ENCODE measurements at places on chromosomes 7 and 10.

- no peaks in the 10 kb centered on the region for H3K36me3 ChIP-seq
- peaks cover 13% of the 10 kb centered on the region for H3K4me1 ChIP-seq
- no peak overlapping the region for H3K27ac ChIP-seq
- H3K4me3 ChIP-seq, result no peak overlapping the region
- DNase-seq, result no peak
- no peaks in the 10 kb centered on the region for H3K27me3 ChIP-seq
These were observed 111.7 kb upstream of the GJD4 start for GRCh38 chr10:35493196-35494118.

- no peak overlapping the region for H3K27ac ChIP-seq
- H3K36me3 ChIP-seq, result no peaks in the 10 kb centered on the region
- H3K4me1 ChIP-seq, result no peaks in the 10 kb centered on the region
- H3K4me3 ChIP-seq, result no peak overlapping the region
- no peaks in the 10 kb centered on the region for H3K27me3 ChIP-seq
These were observed 25.2 kb downstream of the FAM241B start for GRCh38 chr10:69655124-69655867.

DNA sequence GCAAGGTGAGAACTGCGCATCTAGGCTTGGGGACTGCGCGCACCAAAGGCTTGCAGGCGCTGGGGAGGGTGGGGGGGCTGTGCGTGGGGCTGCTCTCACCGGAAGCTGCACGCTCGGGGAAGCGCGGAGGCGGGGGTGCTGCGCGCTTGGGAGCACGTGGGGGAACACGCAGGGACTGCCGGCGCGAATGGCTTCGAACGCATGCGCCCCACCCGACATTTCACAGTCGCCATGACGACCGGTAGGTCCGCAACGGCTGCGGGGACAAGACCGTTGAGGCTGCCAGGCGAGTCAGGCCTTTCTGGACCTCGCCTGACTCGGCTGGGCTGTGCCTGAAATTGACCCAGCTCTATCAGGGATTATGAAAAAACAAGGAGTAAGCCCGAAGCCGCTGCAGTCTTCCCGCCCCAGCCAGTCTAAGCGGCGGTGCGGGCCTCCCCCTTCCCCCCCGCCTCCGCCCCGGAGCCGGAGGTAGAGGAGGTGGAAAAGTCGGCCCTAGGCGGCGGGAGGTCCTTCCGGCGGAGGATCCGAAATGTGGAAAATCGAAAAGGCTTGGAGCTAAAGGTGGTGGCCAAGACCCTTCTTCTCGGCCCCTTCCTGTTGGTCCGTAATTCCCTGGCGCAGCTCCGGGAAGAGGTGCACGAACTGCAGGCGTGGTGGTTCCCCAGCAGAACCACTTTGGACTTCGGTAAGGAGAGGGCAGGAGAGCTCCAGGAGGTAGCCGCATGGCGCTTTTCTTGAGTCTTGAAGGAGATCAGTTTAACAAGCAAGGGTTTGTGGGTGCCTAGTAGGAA is 34.9 kb upstream of the STEAP1 start:
- H3K27ac ChIP-seq, result no peak overlapping the region
- no peaks in the 10 kb centered on the region for H3K4me1 ChIP-seq
- DNase-seq, result no peak
- peak overlapping the region; percentile 66 for H3K4me3 ChIP-seq

DNA sequence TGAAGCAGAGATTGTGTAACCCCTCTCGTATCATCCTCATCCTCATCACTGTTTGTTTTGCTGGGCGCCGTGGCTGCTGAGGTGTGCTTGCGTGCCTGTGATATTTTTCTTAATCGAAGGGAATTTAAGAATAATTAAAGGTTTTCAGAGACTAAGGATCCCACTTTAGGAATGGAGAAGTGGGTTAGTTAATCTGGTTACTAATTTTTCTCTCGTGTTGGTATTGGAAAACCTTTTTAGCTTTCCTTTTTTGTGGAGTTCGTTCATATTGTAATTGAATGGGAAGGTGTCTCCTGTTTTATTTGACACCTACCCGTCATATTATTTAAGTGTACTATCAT is 1.3 kb downstream of the UBN2 start:
- H3K4me3 ChIP-seq, result peak overlapping the region; percentile 88
- peaks cover 3% of the 10 kb centered on the region for H3K36me3 ChIP-seq
- H3K4me1 ChIP-seq, result peaks cover 13% of the 10 kb centered on the region
- peak overlapping the region; percentile 42 for H3K27ac ChIP-seq

GRCh38 chr7:157526913-157527634 is 190.3 kb downstream of the DNAJB6 start:
- no peak for DNase-seq
- H3K4me1 ChIP-seq, result no peaks in the 10 kb centered on the region
- H3K27me3 ChIP-seq, result no peaks in the 10 kb centered on the region
- no peak overlapping the region for H3K27ac ChIP-seq
- no peaks in the 10 kb centered on the region for H3K36me3 ChIP-seq

DNA sequence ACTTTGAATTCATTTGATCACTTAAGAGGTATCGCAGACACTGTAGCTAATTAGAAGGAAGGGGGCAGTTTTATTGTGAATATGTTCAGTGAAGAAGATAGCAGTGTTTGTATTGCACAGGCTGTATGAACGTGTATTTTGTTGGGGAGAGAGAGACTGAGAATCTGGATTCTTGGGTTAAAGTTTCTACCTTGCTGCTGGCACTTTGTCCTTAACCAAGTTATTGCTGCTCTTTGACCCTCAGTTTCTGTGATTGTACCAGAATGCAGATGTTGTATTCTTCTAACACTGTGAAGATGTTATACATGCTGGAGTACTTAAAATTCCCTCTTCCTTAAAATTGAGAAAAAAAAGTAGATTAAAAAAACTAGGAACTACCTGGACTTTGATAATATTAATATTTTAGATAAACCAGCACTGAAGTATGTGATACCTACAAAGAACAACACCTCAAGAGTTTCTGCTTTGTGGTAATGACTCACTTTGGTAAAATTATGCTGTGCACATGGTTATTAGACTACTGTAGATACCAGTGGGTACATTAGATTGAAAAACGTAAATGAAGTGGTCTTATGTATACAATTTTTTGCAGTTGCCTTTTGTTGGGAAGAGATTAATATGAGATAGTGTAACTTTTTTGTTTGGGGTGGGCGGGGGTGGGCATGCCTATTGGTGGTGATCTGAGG is 321.3 kb downstream of the AUTS2 start:
- no peaks in the 10 kb centered on the region for H3K36me3 ChIP-seq
- H3K4me3 ChIP-seq, result no peak overlapping the region

- H3K36me3 ChIP-seq, result no peaks in the 10 kb centered on the region
- H3K4me1 ChIP-seq, result peaks cover 2% of the 10 kb centered on the region
- no peak for DNase-seq
- H3K4me3 ChIP-seq, result no peak overlapping the region
- H3K27ac ChIP-seq, result no peak overlapping the region
These were observed 4.2 kb upstream of the HOXA10 start for GRCh38 chr7:27178366-27178765.

DNA sequence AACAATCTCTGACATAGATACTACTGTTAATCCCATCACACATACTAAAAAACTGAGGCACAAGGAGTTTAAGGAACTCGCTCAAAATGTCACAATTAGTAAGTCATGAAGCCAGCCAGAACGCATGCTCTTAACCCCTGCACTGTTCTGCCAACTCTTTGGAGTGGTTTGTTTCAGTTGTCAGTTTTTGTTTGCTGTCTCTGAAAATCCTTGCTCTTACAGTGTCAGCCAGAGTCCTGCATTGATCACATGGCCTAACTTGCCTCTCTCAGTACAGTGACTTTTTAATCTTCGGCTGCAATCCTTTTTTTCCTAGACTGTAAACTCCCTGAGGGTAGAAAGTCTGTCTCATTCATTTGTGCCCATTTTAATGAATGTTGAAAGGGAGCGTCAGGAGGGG is 753.8 kb downstream of the AUTS2 start:
- no peaks in the 10 kb centered on the region for H3K27me3 ChIP-seq
- H3K4me1 ChIP-seq, result peaks cover 3% of the 10 kb centered on the region
- no peak overlapping the region for H3K4me3 ChIP-seq
- no peak for DNase-seq

GRCh38 chr7:98669329-98670000 is 52.4 kb downstream of the NPTX2 start:
- H3K27ac ChIP-seq, result no peak overlapping the region
- no peaks in the 10 kb centered on the region for H3K4me1 ChIP-seq
- no peaks in the 10 kb centered on the region for H3K27me3 ChIP-seq
- no peaks in the 10 kb centered on the region for H3K36me3 ChIP-seq

- no peak for DNase-seq
- H3K4me1 ChIP-seq, result no peaks in the 10 kb centered on the region
- H3K4me3 ChIP-seq, result no peak overlapping the region
- no peaks in the 10 kb centered on the region for H3K36me3 ChIP-seq
- no peaks in the 10 kb centered on the region for H3K27me3 ChIP-seq
These were observed 808.9 kb downstream of the GRID1 start for GRCh38 chr10:85557706-85558105.

GRCh38 chr7:20236790-20237189 is 19.6 kb upstream of the MACC1 start:
- no peaks in the 10 kb centered on the region for H3K27me3 ChIP-seq
- H3K36me3 ChIP-seq, result no peaks in the 10 kb centered on the region
- DNase-seq, result no peak
- no peak overlapping the region for H3K27ac ChIP-seq
- H3K4me1 ChIP-seq, result no peaks in the 10 kb centered on the region

- peaks cover 3% of the 10 kb centered on the region for H3K4me1 ChIP-seq
These were observed 9.5 kb downstream of the GLI3 start for GRCh38 chr7:42227541-42227935.

GRCh38 chr7:98944386-98944785 is 66.1 kb downstream of the TRRAP start:
- no peaks in the 10 kb centered on the region for H3K27me3 ChIP-seq
- H3K27ac ChIP-seq, result no peak overlapping the region
- no peak for DNase-seq
- H3K36me3 ChIP-seq, result peaks cover 64% of the 10 kb centered on the region
- H3K4me1 ChIP-seq, result no peaks in the 10 kb centered on the region

All from ascending aorta (tissue), 2 donors.